ENCODE measurements at places on chromosomes 3 and 15.
A peak's percentile ranks its signal among the peaks of the same experiment; 100 is the strongest.

DNA sequence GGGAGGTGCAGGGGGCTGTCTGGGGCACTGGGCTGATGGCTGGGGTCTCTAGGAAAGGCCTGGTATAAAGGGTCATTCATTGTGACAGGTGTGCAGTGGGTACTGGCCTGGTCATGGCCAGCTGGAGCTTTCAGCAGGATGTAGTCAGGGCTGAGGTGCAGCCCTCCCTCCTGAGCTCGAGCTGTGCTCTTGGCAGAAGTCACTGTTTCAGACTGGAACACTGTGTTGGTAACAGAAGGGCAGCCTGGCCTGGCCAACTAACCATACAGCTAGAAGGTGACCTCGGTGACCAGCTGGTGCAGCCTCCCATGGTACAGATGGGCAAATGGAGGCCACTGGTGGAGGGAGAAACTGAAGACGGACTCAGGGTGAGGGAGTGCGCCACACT lies 34.4 kb upstream of the LCTL start:
- no peak for DNase-seq

DNA sequence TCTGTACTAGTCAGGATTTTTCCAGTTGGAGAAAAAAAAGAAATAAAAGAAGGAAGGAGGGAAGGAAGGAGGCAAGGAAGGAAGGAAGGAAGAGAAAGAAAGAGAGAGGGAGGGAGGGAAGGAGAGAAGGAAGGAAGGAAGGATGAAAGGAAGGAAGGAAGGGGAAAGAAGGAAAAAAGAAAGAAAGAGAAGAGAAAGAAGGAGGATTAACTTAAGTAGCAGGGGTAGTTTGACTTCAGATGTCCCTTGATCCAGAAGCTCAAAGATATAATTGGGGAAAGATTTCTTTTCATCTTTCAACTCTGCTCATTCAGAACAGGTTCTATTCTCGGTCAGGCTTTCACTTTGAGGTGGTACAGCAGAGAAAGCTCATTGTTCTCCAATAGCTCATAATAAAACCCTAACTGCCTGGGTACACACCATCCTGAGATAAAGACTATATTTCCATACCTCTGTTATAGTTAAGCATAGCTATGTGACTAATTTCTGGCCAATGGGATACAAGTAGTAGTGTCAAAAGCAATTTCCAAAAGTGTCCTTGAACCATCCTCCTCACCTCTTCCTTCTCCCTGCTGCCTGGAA lies 23.5 kb upstream of the STT3B start:
- no peak for DNase-seq

DNA sequence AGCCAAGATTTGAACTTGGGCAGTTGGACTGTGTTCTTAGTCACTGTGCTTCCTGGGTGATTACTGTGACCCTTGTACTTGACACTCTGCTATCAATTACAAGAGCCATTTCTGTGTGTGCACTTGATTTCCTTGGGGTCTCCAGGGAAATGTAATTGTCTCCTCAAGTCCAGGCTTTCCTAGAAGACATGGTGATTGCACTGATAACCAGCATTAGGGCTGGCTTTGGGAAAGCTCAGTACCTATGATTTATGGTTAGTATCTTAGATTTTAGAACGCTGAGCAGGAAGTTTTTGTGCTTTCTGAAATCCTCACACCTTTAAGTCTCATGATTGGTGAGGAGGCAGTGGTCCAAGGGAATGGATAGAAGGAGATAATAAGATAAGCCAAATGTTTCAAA lies 1.6 kb upstream of the CLDN11 start:
- DNase-seq: no peak

- peak; percentile 89 for DNase-seq
Measured at GRCh38 chr3:47513125-47513929, at the start of gene ELP6. ELP6 (minus strand) TSS chr3:47513712; CDS start chr3:47513590, 122 bp downstream.

DNA sequence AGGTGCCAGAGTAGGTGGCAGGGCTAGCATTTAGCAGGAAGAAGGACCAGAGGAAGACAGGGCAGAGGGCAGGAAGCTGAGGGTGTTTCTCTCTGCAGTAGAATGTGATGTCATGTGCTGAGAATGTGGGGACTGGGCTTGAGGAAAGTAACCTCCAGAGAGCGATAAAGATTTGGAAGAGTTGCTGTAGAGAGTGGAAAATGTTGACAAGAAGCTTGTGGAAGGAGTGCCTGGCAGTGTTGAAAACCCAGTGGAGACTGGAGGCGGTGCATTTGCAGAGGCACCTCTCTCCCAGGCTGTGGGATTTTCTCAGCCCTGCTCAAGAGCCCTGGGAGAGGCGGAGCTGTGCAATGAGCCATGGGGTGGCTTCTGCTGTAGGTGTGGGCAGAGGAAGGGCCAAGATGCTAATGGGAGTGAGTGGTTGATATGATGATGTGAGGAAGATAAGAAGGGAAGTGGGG lies 54.8 kb downstream of the MESD start:
- DNase-seq: peak; percentile 29
